Esophagus squamous epithelium (tissue), 5 donors: ENCODE measurements at places on chromosomes 6 and 20.

DNA sequence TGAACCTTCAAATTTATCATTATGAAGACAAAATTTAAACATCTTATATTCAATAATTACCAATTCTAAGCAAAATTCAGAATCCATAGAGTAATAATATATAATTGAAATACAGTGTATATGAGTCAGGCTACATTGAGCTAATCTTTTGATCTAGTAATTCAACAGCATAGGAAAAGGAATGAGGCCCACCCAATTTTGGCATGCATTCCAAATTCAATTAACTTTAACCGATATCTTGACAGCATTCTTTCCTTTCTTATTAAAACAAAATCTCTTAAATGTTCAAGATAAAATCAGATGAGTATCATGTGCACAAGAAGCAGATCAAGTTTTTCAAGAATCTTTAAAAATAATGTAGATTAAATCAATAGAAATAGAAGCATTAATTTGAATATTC is 132.9 kb upstream of the QKI start:
- no peak for DNase-seq

- DNase-seq, result no peak
These were observed 98.0 kb upstream of the NHSL1 start for GRCh38 chr6:138597336-138597735.

DNA sequence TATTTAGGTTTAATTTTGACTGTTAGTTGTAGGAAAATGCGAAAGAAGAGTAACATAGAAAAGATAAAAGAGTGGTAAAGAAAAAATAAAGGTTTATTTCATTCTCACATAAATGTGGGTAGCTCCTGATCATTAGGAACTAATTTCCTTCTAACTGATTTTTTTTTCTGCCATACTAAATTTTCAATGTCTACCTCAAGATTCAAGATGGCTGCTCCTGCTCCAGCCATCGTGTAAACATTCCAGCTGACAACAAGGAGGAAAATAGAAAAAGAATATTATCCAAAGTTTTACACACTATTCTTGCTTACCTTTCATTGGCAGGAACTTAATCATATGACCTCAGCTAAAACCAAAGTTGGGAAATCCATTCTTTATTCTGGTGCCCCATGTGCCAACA is 488.2 kb downstream of the LMBRD1 start:
- no peak for DNase-seq

- DNase-seq, result no peak
These were observed 79.4 kb downstream of the ROS1 start for GRCh38 chr6:117346142-117346930.

GRCh38 chr6:135329851-135330803 is 149.0 kb downstream of the MYB start:
- no peak for DNase-seq

DNA sequence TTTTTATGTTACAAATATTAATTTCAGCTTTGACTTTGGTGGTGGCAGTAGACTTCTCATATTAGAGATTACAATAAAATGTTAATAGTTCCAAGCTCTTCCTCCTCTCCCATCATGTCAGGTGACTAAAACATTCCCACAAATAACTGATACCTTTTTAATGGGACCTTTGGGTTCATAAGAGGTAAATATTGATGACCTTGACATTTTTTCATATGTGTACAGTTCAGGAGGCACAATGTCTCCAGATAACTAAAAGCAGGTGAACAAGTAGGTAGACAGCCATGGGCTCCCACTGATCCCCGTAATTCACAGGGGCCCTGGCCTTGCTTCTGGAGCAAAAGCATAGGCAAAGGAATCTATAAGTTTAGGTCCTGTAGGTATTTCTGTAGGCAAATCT is 317.7 kb downstream of the SOX4 start:
- no peak for DNase-seq

DNA sequence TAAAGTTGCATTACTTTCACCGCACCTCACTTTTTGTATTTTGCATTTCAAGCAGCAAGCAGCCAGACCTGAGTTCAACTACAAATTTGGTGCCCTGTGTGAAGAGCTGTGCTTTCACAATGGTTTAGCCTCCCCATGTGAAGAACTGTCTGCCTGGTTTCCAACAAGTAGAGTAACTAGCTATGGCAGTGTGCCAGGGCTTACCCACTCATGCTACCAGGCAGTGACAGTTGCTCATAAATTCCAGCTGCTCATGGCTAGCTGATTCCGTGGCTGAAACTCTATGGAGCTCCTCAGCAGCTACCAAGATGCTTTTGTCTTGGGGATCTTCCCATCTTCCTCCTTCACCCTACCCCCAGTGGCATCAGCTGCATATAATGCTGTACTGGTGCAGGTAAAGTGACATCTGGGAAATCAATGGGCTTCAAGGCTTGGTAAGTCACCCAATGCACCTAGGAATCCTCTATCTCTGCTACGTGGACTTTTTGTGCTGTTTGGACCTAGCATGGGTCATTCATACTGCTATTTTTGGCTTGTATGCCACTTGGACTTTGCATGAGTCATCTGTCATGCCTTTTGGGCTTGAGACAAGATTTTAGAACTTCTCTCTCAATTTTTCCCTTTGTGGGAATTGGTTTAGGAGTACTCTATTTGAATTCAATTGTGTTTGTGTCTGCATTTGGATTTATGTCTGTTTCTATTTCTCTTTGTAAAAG is 176.5 kb upstream of the GJE1 start:
- DNase-seq, result no peak

- no peak for DNase-seq
These were observed 6.8 kb upstream of the ADTRP start for GRCh38 chr6:11785415-11785773.

GRCh38 chr20:47227119-47227518 is 129.4 kb downstream of the ZMYND8 start:
- DNase-seq, result no peak

DNA sequence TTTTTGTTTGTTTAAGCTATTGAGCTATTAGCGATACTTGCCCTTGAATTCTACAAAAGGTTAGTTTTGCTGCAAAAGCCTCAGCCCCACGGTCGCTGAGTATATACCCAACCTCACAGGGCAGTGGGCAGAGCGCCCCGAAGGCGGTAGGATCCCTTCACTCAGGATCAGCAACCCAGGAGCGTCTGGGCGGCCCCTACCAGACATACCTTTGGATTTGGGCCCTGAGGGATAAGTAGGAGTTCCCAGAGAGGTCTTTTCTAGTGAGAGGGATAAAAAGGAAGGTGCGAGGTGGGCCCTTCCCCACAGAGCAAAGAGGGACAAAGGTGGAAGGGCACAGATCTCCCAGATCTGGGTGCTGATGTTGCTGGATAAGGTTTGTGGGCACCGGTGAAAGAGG is 6.1 kb downstream of the SASH1 start:
- no peak for DNase-seq

DNA sequence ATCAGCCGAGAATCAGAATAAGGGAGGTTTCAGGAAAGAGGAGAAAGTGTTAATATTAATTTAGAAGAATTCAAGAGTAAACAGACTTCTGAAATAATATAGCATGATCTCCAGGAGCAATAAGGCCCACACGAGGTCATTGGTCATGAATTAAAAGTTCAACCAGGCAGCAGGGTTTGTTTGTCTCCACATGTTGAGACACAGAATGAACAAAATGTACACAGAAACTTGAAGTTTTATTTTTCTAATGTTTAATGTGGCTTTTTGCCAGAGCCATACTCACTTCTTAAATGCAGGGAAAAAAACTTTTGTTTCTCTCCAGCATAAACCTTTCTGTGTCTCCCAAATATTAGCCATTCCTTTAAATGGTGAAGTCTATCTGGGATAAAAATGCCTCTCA is 504.5 kb downstream of the HDGFL1 start:
- no peak for DNase-seq

- DNase-seq, result no peak
These were observed 110.5 kb upstream of the SLC2A12 start for GRCh38 chr6:134162932-134163331.

DNA sequence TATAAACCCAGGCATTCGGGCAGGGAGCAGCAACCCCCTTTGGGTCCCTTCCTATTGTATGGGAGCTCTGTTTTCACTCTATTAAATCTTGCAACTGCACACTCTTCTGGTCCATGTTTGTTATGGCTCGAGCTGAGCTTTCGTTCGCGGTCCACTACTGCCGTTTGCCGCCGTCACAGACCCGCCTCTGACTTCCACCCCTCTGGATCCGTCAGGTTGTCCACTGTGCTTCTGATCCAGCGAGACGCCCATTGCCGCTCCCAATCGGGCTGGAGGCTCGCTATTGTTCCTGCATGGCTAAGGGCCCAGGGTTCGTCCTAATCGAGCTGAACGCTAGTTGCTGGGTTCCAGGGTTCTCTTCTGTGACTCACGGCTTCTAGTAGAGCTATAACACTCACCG is 111.3 kb downstream of the TMEM170B start:
- no peak for DNase-seq

DNA sequence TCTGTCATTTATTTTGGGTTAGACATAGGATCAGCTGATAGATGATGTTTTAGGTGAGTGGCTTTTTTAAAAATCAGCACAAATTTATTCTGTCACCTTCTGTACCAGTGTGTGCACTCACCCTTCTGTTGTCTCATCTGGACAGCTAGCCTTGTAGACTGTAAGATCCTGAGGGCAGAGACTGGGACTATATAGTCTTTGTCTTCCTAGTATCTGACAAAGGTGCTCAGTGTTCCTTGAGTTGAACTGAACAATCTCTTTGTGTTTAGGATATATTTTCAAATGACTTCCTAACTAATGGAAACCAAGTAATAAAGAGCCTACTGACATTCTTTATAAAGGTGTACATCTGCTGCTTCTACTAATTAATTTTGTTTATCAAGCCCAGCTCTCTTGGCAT is 3.0 kb downstream of the DCBLD1 start:
- DNase-seq, result no peak

GRCh38 chr6:116398316-116399010 is 27.7 kb downstream of the DSE start:
- DNase-seq, result no peak

DNA sequence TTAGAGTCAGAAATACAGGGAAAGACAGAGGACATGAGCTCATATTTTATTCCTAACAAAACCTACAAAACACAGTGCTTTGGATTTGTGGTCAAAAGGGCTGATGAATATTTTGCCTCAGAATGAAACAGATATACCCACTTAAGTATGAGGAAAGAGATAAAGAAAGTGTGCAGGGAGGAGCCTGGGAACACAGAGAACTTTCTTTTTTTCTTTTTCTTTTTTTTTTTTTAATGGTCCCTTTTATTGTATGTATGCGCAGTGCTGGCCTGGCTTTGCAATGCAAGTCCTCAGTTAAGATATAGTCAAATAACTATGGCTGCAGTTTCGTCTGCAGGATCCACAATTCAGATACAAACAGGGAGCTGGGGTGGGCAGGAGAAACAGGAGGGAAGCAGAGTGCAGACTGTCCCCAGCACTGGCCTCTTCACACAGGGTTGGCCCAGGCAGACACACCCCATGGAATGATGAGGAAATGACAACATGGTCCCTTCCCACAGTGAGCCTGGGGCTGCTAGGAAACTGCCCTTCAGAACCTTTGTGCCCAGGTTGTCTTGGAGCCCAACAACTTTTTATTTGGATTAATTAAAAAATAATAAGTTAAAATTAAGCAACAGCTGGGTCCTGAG is 629.8 kb upstream of the AGPAT4 start:
- no peak for DNase-seq

GRCh38 chr6:25918083-25918683 is 12.3 kb downstream of the SLC17A2 start:
- no peak for DNase-seq

DNA sequence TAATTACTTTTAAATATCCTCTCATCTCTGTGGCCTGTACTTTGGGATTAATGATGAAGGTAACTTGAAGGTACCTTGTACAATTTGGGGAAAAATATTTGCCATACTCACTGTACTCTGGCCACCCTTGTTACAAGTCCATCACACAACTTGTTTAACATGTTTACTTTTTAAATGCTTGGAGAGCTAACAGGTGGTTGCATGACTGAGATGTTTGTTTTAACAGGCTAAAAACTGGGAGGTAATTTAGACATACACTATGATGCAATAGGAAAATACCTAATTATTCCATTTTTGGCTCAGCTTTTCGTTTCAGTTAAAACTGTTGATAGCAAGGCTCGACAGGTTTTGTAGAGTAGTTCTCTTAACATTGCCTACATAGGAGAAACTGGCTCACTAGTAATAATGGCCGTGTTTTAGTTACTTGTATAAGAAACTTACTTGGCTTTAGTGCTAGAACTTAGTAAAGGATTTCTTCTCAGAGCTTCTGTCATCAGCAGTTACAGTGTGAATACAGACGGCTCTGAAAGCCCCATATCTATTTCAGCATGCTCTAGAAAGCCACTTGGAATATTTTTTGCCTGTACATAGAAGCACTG is 489.8 kb upstream of the SOX4 start:
- DNase-seq, result no peak

GRCh38 chr20:14336686-14337085 is 726 bp downstream of the FLRT3 start:
- no peak for DNase-seq

DNA sequence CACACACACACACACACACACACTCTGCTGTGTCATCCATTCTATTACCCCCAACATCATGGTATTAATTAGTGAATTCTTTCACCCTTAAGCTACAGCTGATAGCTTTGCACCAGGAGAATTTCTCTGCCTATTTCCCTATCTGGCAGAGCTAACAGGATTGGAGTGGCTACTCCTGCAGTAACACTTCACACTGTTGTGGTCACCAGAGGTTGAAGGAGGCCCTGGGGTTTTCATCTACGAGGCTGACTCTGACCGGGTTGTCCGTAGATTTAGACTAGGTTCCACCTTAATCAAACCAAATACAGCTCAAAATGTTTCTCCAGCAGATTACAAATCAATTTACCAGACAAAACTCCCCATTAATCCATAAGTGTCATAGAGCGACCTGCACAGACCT is 69.2 kb upstream of the RIPOR2 start:
- no peak for DNase-seq

GRCh38 chr6:29729774-29730328 is 6.6 kb downstream of the HLA-F start:
- no peak for DNase-seq

DNA sequence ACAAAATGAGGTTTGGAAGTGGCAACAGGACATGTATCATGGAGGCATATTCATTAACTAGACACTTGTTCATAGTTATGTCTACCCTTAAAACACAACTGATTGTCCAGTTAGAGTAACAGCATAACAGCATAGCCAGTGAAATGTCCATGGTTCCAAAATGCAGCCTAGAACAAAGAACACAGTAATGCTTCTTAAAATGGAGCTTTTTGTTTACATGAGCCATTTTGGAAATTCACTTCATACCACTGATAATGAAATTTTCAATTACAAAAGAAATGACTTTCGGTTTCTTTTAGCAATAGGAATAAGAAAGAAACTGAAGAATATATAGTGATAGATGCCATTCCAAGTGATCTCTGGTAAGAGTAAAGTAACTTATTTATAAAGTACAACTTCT is 111.1 kb upstream of the DST start:
- no peak for DNase-seq
